ENCODE measurements at places on chromosomes 12 and 14.

- DNase-seq = no peak
Measured at GRCh38 chr14:77264466-77265186, 6.4 kb downstream of the NGB start.

DNA sequence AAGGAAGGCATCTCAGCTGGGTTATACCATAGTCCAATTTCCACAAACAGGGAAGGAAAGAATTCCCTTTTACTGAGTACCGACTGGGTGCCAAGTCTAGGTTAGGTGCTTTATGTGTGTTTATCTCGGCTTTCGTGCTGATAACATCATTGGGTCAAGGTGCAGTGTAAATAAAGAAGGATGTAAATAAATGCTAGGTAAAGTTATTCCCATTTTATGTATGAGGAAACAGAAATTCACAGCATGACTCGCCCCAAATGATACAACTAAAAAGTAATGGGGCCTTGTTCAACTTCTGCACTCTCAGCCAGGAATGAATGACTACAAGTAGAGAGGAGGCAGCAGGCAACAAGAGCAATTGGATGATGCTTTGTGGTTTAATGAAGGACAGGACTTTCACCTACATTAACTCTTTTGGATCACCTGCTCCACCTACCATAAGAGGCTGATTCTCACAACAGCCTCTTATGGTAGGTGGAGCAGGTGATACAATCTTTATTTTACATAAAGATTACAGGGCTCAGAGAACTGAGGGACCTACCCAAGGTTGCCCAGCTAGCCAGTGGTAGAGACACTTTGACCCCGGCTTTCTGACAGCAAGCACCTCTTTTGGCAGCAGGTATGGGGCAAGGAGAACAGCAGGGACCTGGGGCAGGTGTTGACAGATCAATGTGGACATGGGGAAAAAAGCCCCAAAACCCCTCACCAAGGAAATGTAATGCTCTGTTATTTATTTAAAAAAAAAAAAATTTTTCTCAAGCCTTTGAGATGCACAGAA, 213.4 kb upstream of the NUDT4 start:
- no peak for DNase-seq

DNA sequence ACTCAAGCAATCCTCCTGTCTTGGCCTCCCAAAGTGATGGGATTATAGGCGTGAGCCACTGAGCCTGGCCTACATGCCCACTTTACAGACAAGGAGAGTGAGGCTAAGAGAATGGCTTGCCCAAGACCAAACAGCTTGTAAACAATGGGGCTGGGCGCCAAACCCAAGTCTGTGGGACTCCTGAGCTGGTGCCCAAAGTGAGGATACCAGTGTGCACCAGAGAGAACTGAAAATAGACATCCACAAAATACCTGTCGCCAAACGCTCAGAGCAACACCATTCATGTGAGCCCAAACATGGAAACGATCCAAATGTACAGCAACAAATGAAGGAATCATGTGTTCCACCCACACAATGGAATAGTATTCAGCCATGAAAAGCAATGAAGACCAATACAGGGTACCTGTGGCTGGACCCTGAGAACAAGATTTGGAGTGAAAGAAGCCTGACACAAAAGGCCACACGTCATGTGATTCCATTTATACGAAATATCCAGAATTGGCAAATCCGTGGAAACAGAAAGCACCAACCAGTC, 38.2 kb downstream of the CCNK start:
- no peak for DNase-seq

DNA sequence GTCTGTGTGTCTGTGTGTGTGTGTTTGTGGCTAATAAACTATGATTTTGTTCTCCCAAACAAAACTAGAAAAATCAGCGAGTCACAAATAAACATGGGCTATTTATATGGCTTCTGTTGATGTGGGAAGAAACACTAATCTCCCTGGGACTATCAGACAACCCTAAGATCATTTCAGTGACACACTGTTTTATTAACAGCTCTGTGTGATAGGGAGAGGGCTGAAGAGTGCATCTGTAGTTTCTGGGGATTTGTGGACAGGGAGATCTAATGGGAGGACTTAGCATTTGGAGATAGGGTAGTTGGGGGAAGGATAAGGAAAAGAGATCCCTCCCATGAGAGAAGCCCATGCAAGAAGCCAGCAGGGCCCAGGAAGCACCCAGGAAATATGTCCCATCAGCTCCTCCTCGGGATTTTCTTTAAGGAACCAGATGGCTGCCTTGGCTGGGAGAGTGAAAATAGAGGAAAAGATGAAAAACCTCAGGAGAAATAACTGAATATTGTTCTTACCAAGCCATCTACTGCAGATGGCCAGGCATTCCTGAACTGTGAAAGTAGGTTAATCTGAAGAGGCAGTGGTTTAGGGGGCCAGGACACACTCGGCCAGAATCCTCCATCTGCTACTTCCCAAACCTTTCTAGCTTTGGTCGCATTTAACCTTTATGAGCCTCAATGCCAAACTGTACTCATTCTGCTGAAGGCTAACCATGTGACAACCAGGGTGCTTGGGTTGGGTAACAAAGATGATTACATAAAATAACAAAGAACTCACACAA, 253.4 kb downstream of the BTG1 start:
- no peak for DNase-seq

GRCh38 chr14:47949006-47949405, 273.6 kb upstream of the MDGA2 start:
- no peak for DNase-seq

DNA sequence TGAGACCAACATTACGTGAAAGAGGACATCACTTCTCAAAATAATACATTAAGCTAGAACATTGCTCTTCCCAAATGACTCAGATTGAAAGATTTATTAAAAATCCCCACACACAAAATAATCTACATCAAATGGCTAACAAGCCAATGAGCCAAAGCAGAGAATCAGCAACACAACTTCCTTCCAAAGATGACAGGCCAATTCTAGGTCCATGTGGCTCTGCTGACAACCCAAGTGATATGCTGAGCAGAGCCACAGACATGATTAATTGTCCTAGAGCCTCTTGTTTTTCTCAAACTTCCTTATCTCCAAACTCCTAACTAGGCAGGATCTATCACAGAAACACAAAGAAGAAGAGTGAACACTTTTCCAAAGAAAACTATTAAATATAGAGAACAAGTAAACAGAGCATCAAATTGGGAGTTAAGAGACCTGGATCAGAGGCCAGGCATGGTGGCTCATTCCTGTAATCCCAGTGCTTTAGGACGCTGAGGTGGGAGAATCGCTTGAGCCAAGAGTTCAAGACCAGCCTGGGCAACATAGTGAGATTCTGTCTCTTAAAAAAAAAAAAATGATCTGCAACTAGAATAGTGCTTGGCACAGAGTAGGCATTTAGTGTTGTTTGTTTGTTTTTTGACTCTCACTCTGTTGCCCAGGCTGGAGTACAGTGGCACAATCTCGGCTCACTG, 38.5 kb downstream of the SENP1 start:
- no peak for DNase-seq

DNA sequence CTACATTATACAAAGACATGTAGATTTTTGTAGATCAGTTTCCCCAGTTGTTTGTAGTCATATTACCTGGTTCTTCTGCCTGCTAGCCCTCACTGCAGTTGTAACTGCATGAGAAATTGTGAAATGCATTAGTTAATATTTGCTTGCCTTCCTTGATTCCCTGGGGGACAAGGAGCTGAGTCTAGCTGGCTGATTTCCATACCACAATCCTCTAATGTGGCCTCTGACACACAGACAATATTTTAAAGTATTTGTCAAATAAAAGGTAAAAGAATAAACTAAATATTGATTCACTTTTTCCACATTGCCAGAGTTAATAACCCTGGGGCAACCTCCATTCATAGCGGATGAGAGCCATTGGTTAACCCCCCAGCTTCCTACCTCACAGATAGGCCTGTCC, 128.8 kb upstream of the TMEM132C start:
- no peak for DNase-seq
